Erythroblast (primary cell): ENCODE measurements at places on chromosomes 1 and 21.
A peak's percentile ranks its signal among the peaks of the same experiment; 100 is the strongest.

- peak; percentile 5 for DNase-seq
Measured at GRCh38 chr1:13950637-13951036, 250.6 kb downstream of the PRDM2 start.

GRCh38 chr1:92951141-92951582, 10.1 kb downstream of the DIPK1A start:
- peak; percentile 9 for DNase-seq

GRCh38 chr1:152001631-152002584, 8.2 kb upstream of the S100A10 start:
- DNase-seq = peak; percentile 79

GRCh38 chr1:69363236-69363635, 204.5 kb upstream of the LRRC7 start:
- DNase-seq = no peak

DNA sequence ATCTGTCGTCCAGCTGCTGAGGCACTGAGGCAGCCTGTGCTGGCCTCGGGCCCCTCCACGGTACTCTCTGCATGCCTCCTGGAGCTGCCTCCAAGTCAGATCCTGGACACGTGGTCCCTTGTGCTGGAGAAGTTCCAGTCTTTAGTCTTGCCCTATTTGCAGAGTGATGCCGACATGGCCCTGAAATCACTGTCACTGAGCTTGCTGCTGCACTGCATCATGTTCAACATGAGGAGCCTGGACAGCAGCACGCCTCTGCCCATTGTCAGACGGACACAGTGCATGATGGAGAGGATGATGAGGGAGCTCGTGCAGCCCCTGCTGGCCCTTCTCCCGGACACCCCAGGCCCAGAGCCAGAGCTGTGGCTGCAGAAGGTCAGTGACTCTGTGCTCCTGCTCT, 10.0 kb downstream of the URB2 start:
- DNase-seq = no peak

- DNase-seq = no peak
Measured at GRCh38 chr1:55280731-55281130, 65.6 kb upstream of the USP24 start.

- no peak for DNase-seq
Measured at GRCh38 chr1:91746728-91747338, 139.1 kb downstream of the TGFBR3 start.

- no peak for DNase-seq
Measured at GRCh38 chr1:32681509-32681908, 21.1 kb downstream of the SYNC start.

- DNase-seq = peak; percentile 56
Measured at GRCh38 chr1:236907205-236907604, 97.0 kb downstream of the MT1HL1 start.

- no peak for DNase-seq
Measured at GRCh38 chr1:43779805-43780403, 72.6 kb downstream of the ST3GAL3 start.

- DNase-seq = no peak
Measured at GRCh38 chr1:156247460-156248322, at the start of gene PAQR6. TSS of gene PAQR6 (minus strand) at chr1:156248056. CDS start at chr1:156246731, 1,325 bp downstream.

GRCh38 chr1:230427094-230427876, 1.2 kb upstream of the PGBD5 start:
- DNase-seq = no peak

DNA sequence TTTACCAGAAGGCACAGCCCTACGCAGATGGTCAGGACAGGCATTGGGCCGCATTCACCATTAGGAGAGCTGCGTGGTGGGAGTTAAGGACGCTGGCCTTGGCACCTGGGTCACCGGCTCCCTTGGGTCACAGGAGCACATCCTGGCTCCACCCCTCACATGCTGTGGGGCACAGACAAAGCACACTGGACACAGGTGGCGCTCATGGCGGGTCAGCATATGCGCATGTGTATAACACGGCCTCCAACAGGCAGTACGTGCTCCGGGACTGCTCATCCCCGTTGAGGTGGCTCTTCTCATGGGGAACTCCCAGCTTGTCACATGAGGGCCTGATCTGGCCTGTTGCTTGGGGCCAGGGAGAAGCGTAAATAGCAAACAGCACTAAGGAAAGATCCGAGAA, 25.0 kb downstream of the PGBD5 start:
- DNase-seq = no peak

GRCh38 chr1:34500451-34500850, 254.4 kb upstream of the GJB5 start:
- peak; percentile 12 for DNase-seq

DNA sequence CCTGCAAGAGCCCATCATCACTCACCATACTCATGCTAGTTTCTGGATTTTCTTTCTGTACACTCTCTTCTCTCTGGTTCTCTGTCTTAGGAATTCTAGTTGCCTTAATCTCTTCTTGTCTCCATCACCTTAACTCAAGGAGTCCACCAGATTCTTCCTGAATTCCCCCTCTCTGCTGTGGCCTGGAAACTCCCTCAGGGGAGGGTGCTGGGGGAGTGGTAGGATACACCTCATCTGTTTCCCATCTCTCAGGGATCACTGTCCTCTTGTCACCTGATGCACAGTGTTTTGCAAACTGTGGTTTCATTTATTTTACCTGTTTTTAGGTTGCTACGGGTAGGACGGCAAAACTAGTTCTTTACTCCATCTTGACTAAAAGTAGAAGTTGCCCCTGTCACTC, 6.6 kb upstream of the GNG12 start:
- DNase-seq = no peak

DNA sequence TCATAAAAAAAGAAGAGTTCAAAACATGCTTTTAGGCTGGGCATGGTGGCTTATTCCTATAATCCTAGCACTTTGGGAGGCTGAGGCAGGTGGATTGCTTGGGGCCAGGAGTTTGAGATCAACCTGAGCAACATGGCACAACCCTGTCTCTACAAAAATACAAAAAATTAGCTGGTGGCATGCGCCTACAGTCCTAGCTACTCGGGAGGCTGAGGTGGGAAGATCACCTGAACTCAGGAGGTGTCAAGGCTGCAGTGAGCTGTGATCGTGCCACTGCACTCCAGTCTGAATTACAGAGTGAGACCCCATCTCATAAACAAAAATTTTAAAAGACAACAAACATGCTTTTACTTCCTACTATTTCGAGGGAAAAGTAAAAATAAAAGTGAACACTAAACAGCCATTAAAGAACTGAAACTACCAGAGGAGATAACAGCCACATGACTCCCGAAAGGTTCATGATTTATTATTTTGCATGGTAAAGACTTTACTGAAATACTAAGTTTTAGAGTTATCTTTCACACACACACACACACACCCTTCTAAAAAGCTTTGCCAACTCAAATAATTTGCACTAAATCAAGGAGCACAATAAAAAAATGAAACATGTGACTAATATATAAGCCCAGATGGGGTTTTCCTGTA, 48.1 kb downstream of the USP1 start:
- DNase-seq = no peak

GRCh38 chr1:155110381-155110780, 17.3 kb upstream of the EFNA1 start:
- no peak for DNase-seq

DNA sequence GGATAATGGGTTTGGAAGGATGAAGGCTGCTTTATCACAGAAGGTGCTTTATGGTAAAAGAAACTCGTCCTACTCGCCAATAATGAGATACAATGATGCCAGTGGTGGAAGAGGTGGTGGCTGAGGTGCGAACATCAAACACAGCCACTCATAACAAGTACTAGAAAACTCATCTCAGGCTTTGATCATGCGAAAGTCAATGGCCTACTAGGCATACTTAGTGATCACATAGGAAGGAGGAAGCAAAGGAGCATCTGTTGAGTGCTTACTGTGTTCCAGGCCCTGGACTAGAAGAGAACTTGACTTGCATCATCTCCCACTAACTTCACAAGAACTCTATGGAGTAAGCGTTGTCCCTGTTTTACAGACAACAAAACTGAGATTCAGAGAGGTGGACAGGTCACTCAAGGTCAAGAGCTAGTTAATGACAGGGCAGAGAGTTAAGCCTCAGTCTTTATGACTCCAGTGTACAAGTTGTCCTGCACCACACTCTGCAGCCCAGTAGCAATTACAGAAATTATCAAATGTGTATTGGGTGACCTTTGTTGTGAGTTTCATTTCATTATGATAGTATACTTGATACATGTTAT, 33.6 kb downstream of the RUNX1 start:
- no peak for DNase-seq

DNA sequence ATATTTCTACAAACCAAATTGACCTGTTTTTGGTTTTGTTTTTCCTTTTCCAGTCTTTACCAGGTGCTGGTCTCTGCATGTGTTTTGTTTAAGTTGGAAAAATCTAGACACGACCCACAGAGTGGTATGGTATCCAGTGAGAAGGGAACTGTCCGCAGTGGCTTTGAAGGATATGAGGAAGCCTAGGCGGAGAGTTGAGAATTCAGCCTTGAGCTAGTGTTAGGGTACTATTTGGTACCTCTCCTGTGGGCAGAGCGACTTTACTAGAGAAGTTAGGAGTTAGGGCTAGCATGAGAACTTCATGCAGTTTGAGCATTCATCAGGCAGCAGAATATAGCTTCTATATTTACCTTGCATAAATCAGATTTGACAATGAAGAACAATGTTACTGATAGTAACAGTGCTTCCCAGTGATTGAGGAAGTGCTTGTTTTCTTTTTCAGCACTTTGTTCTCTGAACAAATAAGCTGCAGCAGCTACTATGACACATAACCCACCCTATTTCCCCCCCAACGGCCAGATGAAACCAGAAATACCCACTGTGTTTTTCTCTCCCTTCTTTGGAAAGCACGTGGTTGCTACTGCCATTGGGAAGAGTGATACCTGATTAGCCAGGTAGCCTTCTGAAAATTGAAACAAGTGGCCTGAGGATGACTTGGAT, 19.0 kb downstream of the MRPS6 start:
- no peak for DNase-seq

DNA sequence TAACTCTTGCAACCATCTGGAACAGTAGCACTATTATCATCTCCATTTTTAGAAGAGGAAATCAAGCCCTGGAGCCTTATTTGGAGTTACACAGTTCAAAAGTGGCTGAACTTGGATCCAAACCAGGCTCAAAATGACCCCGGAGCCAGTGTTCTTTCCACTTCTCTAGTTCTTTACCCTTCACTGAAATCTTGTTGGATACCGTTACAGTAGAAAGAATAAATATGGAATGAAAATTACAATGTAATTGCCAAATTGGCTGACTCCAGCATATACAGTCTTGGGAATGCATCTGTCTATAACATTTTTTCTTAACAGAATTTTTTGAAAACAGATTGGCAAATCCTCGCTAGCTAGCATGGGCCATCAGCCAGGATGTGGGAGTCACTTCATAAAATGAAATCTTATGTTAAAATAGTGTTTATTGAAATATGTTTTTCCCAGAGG, 261.4 kb downstream of the CTH start:
- DNase-seq = no peak

DNA sequence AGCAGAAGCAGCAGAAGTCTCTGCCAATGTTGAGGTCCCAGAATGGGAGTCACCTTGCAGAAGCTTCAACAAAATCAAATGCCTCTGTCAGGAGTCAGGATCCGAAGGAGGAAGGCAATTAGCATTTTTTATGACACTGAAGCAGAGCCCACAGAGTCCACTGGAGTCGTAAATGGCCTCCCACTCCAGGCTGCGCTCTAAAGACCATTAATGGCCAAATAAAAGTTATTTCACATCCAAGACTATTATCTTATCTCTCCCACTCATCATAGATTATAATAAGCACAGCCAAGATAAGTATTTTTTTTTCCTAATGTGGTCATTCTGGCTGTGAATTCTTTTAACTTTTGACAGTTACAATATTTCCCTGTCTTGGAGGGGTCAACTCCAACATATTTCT, 191.1 kb upstream of the C8B start:
- no peak for DNase-seq

GRCh38 chr1:229156872-229157271, 114.0 kb upstream of the RAB4A start:
- no peak for DNase-seq

DNA sequence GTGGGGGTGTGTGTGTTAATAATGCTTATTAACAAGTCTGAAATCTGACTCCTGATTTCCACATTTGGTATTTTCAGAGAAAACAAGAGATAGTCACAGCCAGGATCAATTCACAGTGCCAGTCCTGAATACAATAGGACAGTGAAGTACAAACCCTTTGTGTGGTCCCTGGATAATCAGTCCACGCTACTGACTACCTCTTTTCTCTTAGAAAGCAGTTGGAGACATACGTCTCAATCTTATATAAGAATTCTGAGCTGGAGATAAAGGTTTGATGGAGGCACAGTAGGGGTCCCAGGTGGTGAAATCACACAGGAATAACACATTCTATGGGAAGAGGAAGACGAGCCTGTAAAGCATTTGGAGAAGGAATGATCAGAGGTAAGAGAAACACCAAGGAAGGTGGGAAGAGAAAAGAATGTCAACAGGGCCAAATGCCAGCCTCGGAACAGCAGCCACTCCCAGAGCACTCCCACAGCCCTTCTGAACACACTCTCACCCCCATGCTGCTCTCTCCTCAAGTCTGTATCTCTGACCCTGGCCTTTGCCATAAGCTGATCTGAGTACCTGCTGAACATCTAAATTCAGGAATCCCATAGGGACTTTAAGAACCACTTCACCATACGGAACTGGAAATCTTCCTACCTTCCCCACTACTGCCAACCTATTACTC, 48.6 kb downstream of the TRAF5 start:
- DNase-seq = no peak

GRCh38 chr1:18041102-18041501, 66.5 kb upstream of the IGSF21 start:
- DNase-seq = no peak

- no peak for DNase-seq
Measured at GRCh38 chr1:91844862-91845528, 41.0 kb downstream of the TGFBR3 start.

DNA sequence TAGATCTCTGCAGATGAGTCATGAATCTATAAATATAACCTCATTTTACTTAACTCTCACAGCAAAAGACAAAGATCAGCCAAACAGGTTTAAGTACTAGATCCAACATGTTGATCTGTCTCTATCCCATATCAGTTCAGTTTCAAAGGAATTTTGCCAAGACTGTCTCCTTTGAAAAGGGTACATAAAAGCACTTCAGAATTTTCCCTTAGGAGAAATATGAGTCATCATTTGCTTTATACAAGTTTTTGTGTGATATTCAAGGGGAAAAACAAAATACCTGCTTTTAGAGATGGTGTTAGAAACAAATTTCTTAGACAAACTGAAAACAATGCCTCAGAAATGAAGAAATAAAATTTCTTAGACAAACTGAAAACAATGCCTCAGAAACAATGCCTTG, 73.5 kb upstream of the LRRC7 start:
- DNase-seq = no peak

- DNase-seq = peak; percentile 48
Measured at GRCh38 chr1:52296345-52296744, 69.7 kb downstream of the CC2D1B start.

GRCh38 chr1:11374748-11375110, 101.7 kb downstream of the UBIAD1 start:
- no peak for DNase-seq
